ENCODE measurements at places on chromosomes 13 and 19.

DNA sequence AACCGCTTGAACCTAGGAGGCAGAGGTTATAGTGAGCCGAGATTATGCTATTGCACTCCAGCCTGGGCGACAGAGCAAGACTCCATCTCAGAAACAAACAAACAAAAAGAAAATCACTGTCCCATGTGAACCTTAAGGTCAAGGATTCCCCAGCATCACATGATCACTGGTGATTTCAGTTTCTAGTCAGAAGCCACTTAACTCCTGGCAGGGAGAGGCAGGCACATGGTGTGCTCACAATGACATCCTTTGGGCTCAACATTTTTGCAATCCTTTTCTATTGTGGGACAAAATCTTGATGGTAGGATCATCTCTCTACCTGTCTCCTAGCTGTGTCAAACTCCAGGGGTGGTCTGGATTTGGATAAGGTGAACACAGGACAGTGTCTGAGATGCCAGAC, 12.1 kb downstream of the AKAP8 start:
- no peak for DNase-seq

DNA sequence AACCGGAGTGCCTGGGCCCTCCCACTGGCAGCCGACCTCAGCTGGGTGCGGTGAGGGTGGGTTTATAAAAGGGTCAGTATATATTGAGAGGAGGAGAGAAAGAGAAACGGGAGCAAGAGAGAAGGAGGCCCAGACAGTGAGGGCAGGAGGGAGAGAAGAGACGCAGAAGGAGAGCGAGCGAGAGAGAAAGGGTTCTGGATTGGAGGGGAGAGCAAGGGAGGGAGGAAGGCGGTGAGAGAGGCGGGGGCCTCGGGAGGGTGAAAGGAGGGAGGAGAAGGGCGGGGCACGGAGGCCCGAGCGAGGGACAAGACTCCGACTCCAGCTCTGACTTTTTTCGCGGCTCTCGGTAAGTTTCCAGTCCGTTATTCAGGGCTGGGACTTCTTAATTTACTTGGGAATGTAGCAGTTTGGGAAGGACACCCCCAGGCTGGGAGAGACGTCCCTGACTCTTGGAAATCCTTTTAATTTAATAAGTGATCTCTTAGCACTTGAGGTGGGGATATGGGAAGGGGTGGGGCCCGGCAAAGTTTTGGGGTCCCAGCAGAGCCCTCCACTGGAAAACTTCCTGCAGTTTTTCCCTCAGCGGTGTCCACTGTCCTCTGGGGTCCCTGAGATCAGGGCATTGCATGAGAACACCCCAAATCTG, at the start of gene EMP3:
TSS of gene EMP3 (plus strand) at position 288 of the 646 bp plus-strand sequence. CDS start 1,293 bp downstream, outside the sequence.
- peak; percentile 95 for DNase-seq

DNA sequence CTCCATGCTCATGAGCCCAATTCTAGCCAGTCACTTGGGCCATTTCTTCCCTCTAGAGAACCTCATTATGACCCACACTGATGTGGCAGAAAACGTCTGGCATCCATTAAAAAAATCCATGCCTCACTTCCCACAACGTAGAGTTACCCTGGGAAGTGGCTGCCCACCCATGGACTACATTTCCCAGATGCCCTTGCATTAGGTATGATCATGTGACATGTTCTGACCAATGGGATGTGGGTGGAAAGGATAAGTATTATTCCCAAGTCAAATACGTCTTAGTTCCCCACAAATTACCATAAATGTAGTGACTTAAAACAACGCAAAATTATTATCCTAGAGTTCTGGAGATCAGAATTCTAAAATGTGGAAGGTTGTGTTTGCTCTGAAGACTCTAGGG, 47.9 kb upstream of the ZNRF4 start:
- DNase-seq, result peak; percentile 23

DNA sequence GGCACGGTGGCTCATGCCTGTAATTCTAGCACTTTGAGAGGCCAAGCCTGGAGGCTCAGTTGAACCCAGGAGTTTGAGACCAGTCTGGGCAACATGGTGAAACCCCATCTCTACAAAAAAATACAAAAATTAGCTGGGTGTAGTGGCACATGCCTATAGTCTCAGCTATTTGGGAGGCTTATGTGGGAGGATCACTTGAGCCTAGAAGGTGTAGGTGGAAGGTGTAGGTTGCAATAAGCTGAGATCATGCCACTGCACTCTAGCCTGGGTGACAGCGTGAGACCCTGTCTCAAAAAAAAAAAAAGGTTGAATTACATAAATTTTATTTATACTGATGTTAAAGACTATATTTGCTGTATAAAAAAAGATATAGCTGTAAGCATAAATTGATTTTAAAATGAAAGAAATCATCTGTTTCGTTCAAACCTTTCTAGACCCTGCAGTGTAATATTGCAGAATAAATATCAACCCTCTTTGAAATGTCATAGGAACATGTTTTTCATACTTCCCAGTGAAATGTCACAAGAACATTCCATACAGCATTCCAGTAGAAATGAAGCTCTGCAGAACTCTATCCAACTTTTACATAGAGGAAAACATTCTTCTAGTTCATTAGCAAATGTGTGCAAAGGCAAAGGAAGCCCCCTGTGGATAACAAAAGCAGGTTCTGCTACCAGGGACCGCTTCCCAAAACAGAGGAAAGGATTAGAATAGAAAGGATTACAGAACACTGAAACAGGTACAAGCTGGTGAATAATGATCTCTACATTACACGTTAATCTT, 76.0 kb downstream of the CAB39L start:
- peak; percentile 50 for DNase-seq

GRCh38 chr19:38135150-38135998, 88.6 kb downstream of the DPF1 start:
- no peak for DNase-seq

Measured in fibroblast of skin of right biceps (primary cell).